ENCODE measurements at places on chromosomes 12 and 14. TPM values are rescaled to one million over a fixed set of nuclear protein-coding genes. Genes with fewer than 3 reads are reported as not detected.
A peak's percentile ranks its signal among the peaks of the same experiment; 100 is the strongest.

DNA sequence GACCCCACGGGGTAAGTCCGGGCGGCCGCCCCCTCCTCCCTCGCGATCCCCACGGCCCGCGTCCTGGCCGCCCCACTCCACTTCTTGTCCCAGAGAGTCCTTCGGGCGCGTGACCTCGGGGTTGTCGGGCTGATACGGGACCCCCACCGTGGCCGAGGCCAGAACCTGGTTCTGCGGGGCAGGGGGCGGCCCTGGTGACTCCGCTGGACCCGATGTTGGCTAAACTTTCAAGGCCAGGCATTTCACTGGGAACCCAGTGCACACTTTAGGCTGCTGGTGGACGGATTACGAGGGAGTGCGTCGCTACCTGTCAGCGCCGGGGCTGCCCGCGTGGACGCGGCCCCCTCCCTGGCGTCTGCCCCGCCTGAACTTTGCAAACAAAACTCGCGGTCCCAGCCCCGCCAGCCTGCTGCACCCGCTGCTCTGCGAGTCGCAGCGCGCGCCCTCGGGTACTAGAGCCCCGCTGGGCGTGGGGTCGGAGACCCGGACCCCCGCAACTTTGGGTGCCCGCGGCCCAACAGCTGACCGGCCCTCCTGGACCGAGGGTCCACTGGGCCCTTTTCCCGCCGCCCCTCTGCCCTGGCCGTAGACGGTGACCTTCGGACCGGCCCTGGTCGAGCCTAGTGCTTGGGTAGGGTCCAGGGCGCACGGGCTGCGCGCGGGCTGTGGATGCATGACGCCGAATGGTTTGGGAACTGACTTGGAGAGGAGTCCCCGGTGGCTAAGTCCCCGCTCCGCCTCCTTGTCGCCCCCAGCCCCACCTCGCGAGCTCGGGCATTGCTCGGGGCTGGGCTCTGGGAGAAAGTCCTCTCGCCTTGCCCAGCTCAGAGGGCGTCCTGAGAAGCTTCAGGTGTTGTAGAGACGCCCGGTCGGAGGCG is 624 bp downstream of the RIN3 start:
- no peak for DNase-seq

DNA sequence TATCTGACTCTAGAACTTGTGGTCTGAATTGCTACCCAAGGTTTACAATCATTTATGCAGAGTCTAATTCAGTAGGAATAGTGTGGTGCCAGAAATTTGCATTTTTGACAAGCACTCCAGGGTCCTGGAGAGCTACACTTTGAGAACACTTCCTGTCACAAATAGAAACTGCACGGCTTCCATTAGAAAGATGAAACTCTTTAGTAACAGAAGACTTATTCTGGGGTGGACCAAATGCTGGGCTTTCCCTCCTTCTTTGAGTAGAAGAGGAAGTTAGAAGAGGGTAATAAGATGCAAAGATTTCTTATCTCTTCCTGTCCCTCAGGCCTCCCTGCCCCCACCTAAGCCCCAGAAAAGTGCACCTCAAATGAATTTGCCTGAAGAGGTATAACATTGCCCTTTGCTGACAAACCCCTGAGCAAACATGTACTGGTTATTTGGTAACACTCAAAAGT is 28.4 kb downstream of the DGLUCY start:
- no peak for DNase-seq

TAS2R13 gene
- total RNA-seq: 5.5 TPM

DNA sequence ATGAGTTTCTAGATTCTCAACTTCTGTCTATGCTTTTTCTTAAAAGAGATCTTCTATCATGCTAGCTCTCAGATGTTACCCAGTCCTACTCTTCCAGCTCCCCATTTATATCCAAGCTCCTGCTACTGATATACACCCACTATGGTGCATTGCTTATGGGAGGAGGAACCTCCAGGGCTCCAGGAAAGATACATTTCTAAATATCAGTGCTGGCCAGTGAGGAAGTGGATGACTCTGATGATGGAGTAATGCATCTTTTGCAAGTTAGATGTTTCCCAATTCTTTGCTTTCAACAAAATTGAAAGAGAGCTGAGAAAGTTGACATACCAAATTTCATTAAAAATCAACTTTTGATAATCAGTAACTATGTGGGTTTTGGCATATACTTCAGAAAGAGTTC is 105.7 kb upstream of the RESF1 start:
- DNase-seq: no peak

GRCh38 chr12:92899386-92900001 is 29.6 kb downstream of the EEA1 start:
- DNase-seq: peak; percentile 4

- no peak for DNase-seq
Measured at GRCh38 chr12:108802101-108802961, 55.1 kb downstream of the SSH1 start.

- DNase-seq: no peak
Measured at GRCh38 chr12:112419297-112420133, 768 bp downstream of the PTPN11 start.

- no peak for DNase-seq
Measured at GRCh38 chr12:80412343-80412953, 31.6 kb upstream of the PTPRQ start.

DNA sequence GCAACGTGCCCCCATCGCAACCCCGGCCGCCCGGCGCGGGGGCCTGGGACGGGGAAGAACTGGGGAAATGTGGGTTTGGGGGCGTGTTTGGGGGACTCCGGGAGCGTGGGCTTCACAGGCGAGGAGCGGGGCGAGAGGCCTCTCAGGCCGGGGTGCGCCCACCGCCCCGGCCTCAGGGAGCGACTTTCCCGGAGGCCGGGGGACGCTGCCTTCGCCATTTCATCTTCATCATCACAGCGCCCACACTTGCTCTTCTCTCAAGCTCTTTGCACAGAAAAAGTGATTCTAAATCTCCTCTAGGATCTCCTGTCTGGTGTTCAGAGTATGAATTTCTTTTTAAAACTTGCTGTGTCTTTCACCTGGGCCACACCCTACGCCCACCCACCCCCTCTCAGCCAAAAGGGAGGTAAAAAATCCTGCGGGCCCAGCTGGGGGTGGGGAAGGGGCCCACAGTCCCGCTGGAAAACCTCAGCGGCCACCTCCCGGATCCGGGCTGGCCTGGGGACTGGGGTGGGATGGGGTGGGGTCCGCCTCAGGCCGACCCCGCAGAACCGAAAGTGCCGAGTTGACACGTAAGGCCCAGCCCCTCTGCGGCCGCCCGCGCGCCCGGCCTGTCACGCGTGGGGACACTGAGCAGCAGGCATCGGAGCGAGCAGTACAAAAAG is 7.4 kb downstream of the CDKN1B start:
- DNase-seq: no peak

DNA sequence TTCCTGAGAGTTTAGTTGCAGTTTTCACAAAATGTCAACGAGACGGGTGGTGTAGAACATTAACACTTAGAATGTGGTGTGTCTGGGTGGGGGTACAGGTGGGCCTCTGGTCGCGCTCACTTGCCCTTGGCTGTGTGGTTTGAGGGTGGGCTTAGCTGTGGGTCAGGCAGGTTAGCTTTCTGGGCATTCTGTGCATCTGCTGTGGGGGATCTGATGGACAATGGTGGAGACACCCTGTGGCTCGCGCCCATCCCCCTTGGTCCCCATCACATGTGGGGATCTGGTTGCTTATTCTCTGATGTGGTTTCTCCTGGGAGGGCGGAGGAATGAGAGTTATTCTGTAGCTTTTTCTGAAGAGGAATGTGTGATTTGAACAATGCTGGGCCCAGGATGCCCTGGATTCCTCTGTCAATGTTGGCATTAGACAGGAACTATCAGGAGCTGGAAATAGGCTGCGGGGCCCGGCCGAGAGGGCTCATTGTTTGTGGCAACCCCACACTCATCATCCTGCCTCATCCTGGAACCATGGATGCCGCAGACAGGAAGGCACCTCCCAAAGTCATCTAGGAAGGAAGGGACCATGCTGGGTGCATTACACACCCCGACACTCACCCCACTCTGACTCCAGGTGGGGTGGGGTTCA is 101.6 kb downstream of the TSPAN9 start:
- DNase-seq: no peak

DNA sequence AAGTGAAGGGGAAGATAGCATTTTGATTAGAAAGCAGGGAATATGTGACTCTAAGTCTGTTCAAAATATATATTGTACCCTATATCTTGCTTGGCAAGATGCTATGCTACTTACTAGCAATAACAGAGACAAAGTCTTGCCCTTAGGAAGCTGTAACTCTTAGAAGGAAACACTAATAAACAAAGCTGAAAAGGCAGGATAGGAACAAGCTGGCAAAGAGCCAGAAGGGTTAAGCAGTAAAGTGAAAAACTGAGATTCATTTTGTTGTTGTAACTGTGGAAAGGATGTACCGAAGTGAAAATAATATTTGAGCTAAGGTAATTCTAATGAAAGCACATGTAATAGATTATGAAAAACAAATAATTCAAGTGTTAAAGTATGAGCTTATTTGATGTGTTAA is 527.1 kb upstream of the FLRT2 start:
- no peak for DNase-seq

GRCh38 chr14:99644723-99645544 is at the start of gene HHIPL1:
TSS of gene HHIPL1 (plus strand) at chr14:99645129. CDS start at chr14:99645208, 79 bp downstream.
- DNase-seq: no peak

NID2 gene
- 8.3 TPM for total RNA-seq

DPY19L2 gene
- total RNA-seq: 39.2 TPM

ZNF26 gene
- total RNA-seq: 16.5 TPM

- no peak for DNase-seq
Measured at GRCh38 chr14:39176263-39177167, 1.5 kb downstream of the PNN start.

DNA sequence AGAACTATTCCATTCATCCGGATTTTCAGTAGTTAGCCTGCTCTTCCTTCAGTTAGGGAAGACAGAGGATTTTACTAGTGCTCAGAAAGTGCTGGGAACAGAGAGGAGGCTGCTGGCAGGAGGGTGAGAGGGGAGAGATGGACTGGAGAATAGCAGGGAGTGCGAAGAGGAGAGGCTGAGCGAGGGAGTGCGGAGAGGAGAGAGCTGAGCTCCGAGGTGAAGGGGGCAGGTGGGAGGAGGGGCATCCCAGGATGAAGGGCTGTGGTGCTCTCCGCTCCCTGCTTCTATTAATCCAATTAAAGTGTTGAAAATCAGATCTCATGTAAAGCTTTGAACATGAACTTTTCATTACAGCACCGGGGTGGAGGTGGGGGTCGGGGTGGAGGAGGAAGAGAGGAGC is 20.4 kb upstream of the SMOC1 start:
- no peak for DNase-seq

DNA sequence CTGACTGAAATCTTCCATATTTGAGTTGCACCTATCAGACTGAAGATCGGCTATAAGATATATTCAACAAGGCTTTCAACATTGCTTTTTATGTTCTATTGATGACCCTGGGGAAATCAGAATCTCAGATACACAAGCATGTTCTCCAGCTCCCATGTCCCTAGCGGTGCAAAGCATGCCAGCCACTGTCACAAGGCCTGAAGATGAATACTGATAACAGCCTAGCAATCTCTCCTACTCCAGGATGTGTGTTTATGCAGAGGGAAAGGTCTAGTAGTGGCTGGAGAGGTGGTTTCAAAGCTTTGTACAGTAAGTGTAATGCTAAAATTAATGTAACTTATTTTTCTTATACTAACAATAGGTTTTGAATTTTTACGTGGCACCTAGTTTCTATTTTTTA is 64.6 kb downstream of the SOX5 start:
- DNase-seq: no peak

DNA sequence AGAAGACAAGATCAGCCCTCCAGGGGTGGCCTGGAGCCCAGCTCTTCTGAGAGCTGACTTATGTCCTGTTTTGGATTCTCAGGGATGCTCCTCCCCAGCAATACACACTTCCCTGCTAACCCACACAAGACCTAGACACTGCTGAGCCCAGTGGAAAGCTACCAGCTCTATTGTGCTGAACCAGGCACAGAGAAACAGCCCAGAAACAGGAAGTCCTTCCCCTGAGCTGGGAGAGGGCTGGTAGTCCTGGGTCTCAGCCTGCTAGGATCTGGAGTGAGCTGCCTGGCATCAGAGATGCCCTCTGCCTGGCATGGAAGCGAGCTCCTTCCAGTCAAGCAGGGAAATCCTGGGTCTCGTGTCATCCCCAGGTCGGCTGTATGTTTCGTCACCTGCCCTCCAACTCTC is 1.2 kb upstream of the LAG3 start:
- peak; percentile 58 for DNase-seq

- no peak for DNase-seq
Measured at GRCh38 chr12:56087220-56087619, 7.3 kb downstream of the ERBB3 start.

DNA sequence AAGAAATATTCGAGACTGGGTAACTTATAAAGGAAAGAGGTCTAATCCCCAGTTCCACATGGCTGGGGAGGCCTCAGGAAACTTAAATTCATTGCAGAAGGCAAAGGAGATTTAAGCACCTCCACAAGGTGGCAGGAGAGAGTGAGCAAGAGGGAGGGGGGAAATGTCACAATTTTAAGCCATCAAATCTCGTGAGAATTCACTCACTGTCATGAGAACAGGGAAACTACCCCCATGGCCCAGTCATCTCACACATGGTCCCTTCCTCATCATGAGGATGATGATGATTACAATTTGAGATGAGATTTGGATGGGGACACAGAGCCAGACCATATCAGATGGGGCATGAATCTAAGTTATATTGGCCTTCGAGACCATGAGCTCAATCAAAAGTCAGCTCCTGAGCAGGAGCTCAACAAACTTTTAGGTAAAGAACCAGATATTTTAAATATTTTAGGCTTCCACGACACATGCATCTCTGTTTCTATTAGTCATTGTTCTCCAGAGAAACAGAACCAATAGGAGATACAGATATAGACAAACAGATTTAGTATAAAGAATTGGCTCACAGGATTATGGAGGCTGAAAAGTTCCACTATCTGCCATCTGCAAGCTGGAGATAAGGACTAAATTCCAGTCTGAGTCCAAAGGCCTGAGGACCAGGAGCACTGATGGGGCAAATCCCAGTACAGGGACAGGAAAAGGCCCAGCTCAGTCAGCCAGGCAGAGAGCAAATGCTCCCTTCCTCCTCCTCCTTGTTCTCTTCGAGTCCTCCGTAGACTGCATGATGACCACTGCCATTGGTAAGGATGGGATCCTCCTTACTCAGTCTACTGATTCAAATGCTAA is 24.9 kb downstream of the DGLUCY start:
- no peak for DNase-seq

DNA sequence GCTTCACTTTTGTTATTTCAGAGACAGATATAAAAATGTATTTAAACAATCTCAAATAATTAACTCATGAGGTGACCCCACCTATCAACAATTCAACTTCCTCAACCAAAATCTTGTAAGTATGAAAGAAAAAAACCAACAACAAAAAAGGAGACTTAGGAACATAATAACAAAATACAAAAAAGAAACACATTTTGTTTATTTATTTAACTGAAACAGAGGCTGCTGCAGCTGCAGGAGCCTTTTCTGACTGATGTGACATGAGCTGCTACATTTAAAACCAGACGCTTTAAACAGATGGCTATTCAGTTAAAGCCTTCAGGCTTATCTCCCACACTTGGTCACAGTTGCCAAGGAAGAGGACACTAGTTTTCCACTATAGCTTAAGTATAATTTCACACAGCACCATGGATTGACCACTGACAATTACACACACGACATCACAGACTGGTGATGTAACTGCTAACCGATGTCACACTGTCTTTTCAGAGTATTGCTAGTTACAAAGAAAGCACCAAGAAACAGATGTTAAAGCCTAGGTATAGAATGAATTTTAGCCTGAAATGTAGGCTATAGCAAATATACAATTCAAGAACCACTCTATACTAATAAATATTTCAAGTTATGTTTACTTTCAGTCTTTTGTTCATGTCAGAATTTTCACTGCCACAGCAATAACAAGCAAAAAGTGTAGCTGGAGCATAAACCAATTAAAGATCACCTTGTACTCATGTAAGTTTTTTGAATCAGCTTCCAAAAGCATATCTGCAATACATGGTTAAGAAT is 113.0 kb downstream of the MED13L start:
- no peak for DNase-seq

- DNase-seq: no peak
Measured at GRCh38 chr12:92465786-92466295, 236.9 kb upstream of the PLEKHG7 start.
